Stimulated activated CD4-positive, alpha-beta T cell treated with anti-CD3 and anti-CD28 coated beads, Interleukin-15, amount 100 ng/mL, for 1 hour (primary cell): ENCODE measurements at places on chromosomes 11 and 22.

GRCh38 chr11:15843309-15843872 is 513.0 kb downstream of the SOX6 start:
- no peak for DNase-seq

- no peak for DNase-seq
Observed at GRCh38 chr22:22583030-22583429, 24.0 kb upstream of the PRAME start.

- DNase-seq, result no peak
Observed at GRCh38 chr11:120331301-120331996, 4.8 kb upstream of the ARHGEF12 start.

GRCh38 chr22:44171561-44171960 is 9.2 kb upstream of the PARVG start:
- no peak for DNase-seq

DNA sequence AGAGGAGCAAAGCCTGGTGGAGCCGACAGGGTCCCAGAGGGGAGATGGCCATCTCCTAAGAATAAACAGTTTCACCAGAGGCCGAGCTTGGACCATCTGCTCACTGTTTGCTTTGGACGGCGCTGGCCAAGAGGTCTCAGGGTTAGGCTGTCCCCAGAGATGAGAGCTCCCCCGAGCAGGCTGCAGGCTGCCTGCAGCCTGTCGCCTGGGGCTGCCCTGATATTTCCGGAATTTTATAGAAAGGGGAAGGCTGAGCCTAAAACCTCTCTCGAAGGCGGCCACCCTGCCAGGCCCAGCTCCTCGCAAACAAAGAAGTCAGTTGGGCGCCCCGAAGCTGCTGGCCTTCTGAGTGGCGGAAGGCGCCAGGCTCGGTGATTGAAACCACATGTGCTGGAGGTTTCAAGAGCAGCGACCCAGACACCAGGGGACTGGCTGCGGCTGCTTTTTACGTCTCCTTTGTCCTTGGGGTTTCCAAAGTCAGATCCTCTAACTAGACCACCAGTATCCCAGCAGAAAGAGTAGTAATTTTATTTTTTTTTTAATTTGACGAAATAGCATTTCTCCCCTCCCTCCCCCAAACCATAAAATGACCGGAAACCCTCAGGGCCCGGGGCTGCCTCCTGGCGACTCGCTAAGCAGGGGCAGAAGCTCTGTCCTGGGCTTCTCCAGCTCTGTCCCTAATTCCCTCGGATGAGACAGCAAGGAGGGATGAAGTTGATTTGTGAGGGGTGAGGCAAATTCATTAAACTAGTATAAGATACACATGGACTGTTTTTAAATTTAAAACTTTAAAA is 57.4 kb downstream of the CLMP start:
- no peak for DNase-seq

DNA sequence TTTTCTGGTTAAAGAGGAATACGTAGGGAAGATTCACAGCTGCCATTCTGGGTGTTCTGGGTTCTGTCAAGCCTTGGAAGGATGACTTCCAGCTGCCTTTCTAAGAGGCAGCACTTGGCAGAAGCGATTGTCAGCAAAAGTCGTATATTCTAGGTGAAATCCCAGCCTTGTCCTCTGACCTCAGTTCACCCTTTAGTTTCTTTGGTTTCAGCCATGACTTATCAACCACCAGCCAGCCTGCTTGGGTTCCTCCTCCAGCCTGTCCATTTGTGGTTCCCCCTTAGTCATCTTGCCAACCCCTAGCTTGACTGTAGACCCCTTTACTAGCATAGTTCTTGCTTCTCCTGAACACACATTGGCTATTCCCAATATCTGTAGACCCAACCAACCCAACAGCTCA is 102.3 kb upstream of the CD44 start:
- no peak for DNase-seq

GRCh38 chr11:12143461-12144258 is 33.3 kb downstream of the MICAL2 start:
- DNase-seq, result no peak

DNA sequence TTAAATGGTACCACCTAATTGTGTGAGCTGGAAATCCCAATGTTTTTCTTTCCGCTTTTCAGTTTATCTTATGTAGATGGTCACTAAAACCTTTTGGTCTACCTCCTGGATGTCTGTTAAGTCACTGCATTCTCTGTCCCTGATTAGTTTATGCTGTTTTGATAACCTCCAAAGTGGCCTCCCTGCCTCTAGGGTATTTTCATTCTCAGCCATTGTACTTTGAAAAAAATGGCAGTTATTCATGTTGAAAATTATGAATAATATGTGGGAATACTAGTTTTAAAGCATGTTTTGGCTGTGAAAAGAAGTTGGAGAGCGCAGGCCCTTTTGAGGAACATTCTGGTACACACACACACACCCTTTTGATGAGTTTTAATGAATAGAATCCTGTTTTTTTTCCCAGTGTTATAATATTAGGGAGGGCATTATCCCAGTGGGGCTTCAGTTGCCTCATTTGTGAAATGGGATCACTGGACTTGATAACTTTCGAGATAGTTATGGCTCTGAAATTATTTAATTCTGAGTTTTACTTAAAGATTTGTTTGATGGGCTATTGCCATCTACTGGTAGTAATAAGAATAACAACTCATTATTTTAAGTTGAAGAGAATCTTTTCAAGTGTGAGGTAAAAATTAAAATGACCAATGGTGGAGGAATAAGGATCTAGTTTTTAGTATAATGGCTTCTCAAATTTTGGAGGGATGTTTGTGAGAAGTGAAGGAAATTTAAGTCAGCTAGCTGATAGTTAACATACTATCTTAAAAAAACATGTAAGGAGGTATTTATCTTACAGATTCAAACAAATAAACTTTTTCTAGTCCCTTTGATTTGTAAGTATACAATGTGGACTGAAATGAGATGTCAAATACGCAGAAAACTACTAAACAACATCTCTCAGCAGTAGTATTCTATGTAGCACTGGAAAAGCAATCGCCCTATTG is 3.9 kb downstream of the FDX1 start:
- no peak for DNase-seq

GRCh38 chr22:36369004-36369921 is 18.5 kb downstream of the MYH9 start:
- no peak for DNase-seq

DNA sequence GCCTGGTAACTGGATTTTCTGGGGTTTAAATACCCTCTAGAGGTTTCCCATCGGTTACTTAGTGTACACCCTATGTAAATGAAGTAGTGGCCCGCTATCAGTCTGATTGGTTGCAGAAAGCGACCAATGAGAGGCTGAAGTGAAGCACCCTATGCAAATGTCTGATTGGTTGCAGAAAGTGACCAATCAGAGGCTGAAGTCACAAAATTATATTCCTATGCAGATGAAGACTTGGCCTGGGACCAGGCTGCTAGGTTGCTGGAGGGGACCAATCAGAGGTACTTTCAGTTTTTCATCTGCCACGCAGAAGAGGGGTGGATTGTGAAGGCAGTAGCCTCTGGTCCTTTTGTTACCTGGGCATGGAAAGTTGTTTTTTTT is 134.8 kb downstream of the TBC1D22A start:
- no peak for DNase-seq

DNA sequence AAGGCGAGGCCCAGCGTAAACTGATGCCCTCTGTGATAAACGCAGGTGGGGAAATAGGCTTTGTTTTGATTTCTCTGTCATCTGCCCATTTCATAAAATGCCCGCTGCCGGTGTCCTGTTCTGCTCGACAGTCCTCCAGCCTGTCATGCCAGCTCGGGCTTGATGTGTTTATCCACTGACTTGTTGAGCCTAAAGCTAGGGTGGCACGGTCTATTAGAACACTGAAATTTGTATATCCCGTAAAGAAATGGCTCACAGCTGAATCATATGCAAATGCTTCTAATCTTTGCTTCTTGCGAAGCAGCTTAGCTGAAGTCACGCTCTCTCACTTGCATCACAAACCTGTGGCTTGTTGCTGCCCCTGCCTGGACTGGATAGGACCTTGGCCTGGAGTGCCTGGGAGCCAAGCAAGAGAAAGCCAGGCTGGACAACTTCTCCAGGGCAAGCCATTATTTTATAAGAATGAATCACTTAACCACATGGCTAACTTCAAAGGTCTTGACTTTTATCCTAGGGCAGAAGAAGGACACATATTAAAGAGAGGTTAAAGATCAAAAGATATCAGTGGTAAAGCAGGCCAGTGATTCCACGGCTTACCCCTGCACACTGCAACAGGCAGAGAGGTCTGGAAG is 33.1 kb downstream of the EHF start:
- no peak for DNase-seq

GRCh38 chr22:22761963-22762772 is 117.8 kb downstream of the GGTLC2 start:
- DNase-seq, result no peak

GRCh38 chr11:75334402-75334891 is 17.0 kb downstream of the ARRB1 start:
- no peak for DNase-seq

GRCh38 chr11:68113986-68114385 is 7.2 kb downstream of the CHKA start:
- DNase-seq, result no peak

DNA sequence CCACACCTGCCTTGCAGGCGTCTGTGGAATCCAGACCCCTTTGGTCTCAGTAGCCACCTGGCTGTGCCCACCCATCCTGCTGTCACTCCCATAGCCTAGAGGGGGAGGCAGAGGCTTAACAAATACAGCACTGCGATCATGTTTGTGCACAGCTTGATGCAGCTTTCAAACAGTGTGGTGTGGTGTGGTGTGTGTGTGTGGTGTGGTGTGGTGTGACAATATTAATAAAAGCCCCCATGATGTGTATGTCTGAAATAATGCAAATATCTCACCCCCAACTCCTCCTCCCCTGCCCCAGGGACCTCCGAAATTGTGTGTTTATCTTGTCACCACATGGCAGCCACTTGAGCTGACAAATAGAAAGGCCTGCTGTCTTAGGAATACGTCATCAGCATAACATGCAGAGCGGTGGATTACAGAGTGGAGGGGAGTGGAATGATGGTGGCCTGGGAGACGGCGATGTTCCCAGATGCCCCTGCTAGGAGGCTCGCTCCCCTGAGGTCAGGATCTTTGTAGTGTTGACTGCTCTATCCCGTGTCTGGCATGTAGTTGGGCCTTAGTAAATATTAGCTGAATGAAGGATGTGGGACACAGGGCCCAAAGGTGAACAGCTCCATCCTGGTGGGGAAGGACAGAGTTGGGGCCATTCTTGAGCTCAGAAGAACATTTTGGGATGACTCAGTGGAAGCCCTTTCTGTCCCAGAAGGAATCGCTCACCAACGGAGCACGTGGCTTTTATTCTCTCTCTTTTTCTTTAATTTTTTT is 2.8 kb downstream of the PDXP start:
- no peak for DNase-seq

DNA sequence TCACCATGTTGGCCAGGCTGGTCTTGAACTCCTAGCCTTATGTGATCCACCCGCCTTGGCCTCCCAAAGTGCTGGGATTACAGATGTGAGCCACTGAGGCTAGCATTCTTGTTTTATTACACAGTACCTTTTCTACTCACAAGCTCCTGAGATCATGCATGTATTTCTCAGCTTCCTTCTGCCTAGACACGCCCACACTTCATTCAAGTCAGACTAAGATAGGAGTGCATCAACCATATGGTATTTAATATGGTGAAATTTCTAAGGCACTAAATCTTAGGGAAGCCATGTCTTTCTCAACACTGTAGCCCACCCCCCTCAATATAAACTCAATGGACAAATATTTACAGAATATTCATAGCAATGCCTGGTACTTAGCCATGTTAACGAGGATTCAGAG is 62.1 kb downstream of the SLC25A17 start:
- no peak for DNase-seq

GRCh38 chr11:39345834-39346442 is 2113.5 kb downstream of the LRRC4C start:
- no peak for DNase-seq

GRCh38 chr22:45932071-45932470 is 44.9 kb downstream of the WNT7B start:
- no peak for DNase-seq

DNA sequence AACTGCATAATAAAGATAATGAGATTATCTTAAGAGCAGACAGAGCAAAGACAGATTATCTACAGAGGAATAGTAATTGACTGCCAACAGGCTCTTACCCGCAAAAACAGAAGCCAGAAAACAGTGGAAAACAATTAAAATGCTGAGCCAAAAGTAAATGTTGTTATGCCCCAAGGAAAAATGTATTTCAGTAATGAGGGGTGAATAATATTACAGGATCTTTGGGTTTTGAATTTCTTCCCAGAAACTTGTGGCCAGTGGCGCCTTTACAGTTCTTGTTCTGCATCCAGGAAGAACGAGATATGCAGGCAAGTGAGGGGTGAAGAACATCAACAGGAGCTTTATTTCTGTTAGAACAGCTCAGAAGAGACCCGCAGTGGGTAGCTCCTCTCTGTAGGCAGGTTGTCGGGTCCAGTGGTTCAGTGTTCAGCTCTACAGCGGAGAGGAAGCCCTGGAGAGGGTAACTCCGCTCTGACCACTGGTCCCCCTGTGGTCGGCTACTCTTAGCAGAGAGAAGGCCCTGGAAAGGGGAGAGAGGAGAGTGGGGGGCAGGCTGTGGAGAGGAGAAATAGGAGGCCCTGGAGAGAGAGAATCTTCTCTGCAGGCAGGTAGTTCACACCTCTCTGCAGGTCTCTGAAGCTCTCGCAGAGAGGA is 51.8 kb upstream of the SC5D start:
- DNase-seq, result no peak

GRCh38 chr11:34147581-34147980 is 42.2 kb downstream of the NAT10 start:
- no peak for DNase-seq

DNA sequence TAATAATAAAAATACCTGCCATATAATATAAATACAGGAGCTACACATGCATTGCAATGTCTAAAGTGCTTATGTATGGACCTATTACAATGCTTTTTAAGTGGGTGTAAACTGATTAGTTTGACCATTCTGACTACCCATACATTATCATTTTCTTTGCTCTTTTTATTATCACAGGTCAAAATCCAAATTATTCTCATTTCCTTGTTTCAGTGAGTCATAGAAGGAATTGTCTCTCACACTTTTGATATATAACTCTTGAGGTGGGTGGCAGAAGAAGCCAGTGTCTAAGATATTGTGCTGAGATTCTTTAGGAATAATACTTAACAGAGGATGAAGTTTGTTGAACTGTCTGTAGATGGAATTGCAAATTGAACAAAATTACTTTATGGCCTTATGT is 35.6 kb downstream of the GAS2 start:
- no peak for DNase-seq

GRCh38 chr11:85628771-85629341 is 463 bp downstream of the TMEM126B start:
- DNase-seq, result no peak

GRCh38 chr11:130315354-130315970 is 745 bp upstream of the ZBTB44 start:
- DNase-seq, result peak; percentile 25

GRCh38 chr22:50250555-50251476 is at the start of gene HDAC10:
Gene HDAC10 (minus strand): TSS chr22:50251265. CDS start chr22:50251032, 233 bp downstream.
- DNase-seq, result peak; percentile 58

GRCh38 chr11:120179057-120179672 is 31.7 kb upstream of the OAF start:
- DNase-seq, result no peak

GRCh38 chr22:46119093-46119728 is 31.1 kb upstream of the PPARA start:
- no peak for DNase-seq
